ENCODE measurements at places on chromosomes 13 and 19. TPM values are rescaled to one million over a fixed set of nuclear protein-coding genes. Genes with fewer than 3 reads are reported as not detected.

Gene ATXN8OS
- total RNA-seq = not detected

GRCh38 chr13:59360108-59360507 lies 803.6 kb downstream of the DIAPH3 start:
- DNase-seq = no peak

Gene MBD3L3
- not detected for total RNA-seq

Gene EID2B
- 0.78 TPM for total RNA-seq

DNA sequence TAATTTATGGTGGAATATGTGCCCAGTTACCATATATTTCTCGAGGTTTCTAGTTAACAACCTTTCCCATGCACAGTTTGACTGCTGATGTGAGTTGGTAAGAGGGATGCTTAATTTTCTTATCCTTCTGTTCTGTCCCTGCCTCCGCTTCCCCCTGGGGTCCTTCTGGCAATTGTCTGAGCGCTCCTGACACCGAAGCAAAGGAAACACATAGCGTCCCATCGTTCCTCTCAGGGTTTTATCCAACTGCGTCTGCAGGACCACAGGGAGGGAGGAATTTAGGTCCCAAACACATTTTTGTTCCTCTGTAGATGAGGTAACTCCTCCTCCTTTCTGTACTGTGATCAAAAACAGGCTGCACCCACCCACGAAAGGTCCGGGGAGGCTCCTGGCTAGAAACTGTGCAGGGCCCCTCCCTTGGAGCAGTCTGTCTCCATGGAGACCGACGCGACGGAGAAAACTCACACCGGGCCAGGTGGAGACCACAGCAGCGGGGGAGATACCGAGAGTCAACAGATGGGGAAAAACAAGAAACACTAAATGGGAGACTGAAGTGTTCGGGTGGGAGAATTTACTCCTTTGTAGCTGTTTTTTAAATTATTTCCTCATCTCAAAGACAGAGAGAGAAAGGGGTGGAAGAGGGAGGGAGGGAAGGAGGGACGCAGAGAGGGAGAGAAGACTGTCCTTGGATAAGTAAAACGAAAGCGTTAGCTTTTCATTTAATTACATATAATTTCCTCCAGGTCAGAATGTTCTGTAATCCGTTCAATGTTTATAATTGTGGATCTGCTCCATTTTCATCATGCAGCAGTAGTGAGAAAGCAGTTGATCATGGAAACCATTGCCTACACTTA lies 191.8 kb upstream of the NBEA start:
- DNase-seq = no peak

DNA sequence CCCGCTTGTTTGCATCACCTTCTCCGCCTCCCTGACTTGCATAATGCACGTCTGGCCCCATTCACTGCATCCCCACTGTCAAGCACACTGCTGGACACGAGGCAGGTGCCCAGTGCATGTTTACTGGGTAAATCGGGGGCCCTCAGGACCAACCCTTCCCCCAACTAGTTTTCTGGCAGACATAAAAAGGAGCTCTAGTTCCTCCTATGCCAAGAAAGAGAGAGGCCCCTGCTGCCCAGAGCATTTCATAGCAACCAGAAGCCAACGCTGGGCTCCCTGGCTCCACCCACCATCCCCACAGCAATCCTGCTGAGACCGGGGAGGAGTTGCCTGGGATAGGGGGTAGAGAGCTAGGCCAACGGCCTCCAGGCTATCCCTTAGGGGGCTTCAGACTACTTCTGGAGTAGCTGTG lies 23.2 kb downstream of the ANKRD27 start:
- DNase-seq = no peak

GRCh38 chr13:77502104-77502720 lies 33.3 kb upstream of the SCEL start:
- no peak for DNase-seq

DNA sequence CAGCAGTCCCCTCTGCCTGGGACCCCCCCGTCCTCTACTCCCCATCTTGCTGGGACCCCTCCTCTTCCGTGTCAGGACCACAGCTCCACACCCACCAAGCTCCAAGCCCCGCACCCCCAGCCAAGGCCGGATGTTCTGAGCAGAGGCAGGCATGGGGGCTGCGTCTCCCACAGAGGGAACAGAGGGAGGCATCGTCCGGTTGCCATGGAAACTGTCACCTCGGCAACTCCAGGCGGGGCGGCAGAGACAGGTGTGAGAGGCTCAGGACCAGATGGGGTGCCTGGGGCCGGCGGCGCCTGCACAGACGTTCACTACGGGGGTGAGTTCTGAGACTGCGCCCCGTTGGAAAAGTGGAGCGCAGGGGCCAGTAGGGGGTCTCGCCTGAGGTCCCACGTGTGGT lies 5.4 kb downstream of the RNU6-9 start:
- no peak for DNase-seq

Gene NTF4
- total RNA-seq = not detected

Gene SIGLEC8
- total RNA-seq = 0.81 TPM

DNA sequence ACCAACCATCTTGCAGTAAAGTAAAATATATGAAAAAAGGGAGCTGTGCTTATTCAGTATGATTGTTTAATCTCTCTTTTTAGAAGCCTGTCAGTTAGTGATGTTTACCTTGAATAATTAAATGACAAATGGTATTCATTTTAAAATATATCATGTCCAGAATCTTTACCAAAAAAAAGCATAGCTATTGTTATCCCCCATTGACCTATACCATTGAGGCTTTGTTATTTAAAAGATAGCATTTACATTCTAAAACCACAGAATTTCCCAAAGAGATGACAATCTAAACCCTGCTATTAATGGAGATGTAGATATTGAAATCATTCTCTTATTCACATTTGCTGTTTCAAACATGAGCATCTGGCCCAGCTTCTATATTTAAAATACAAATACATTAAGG lies 2.2 kb downstream of the CNMD start:
- no peak for DNase-seq

DNA sequence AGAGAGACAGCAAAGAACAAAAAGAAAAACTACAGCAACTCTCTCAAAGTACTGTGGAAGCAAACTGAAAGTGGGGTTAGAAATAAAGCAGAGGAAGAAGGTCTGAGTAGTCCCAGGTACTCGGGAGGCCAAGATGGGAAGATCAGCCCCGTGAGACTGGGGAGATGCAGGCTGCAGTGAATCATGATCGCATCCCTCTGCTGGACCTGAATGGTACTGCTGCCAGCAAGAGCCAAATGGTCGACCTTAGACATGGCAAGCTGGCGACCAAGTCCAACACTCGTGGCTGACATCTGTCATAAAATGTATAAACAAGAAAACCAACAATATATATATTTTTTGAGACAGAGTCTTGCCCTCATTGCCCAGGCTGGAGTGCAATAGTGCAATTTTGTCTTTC lies 33.7 kb upstream of the ZNF724 start:
- DNase-seq = no peak

- peak; percentile 98 for DNase-seq
Measured at GRCh38 chr19:38850436-38850975, 720 bp upstream of the HNRNPL start.

Gene CCNA1
- total RNA-seq = not detected

Gene SHC2
- total RNA-seq = 48.4 TPM

GRCh38 chr19:6039566-6040225 lies 61.8 kb upstream of the RANBP3 start:
- DNase-seq = peak; percentile 5

Gene CCDC70
- not detected for total RNA-seq
